Endothelial cell (in vitro differentiated cells): ENCODE measurements at places on chromosomes 13 and 19. TPM values are rescaled to one million over a fixed set of nuclear protein-coding genes. Genes with fewer than 3 reads are reported as not detected.
A peak's percentile ranks its signal among the peaks of the same experiment; 100 is the strongest.

Gene ERICH4
- not detected for total RNA-seq

Gene FGF21
- not detected for total RNA-seq

Gene ERFL
- total RNA-seq = 0.46 TPM

Gene TGFBR3L
- not detected for total RNA-seq

Gene IL12RB1
- total RNA-seq = not detected

DNA sequence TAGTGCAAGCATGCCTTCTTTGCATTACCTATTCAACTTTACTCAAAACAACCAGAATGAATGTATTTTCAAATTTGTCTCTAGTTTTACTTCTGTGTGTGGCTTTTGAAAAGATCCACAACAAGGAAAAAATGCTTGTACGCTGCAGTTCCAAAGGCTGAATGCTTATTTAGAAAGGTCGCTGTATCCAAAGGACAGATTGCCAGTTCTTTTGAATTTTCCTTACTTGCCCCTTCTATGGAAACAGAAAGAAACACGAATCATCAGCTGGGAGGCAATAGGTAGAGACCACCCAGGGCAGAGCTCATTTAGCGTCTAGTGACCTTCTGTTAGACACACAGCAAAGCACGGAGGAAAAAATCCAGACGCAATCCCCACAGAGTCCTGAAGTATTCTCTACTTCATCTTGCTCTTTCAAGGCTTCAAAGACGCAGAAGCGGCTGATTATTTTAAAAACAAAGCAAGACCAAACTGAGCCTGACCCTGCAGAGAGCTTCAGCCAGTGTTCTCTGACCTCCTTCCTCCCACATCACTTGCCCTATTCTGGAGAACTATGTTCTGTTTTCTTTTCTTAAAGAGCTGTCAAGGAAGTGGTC, 674.6 kb upstream of the SGCG start:
- DNase-seq = no peak

DNA sequence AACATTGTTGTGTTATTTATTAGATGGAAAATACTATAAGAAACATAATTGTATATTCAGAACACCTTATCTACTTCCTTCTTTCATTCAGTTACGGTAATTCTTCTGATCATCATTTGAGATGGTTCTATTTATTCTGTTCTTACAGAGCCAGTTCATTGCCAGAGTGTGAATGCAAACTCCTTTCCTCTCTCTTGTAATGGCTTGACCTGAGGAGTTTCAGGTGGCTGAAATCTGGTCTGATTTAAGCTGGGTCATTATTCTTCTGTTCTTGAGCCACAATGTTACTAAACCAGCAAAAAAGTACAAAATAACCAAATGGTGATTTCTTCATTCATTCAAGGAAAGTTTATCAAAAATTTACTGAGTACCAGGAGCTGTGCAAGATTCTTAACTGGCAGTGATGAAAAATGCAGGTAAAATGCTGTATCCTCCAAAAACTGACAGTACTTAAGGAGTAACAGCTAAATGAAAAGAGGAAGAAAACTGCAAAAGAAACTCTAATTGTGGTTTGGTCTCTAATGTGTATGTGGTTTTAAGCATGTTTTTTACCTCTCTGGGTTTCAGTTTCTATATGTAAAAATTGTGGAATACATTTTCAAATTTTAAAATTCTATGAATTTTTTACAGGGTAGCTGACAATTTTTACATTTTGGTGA, 182.4 kb upstream of the UFM1 start:
- DNase-seq = no peak

DNA sequence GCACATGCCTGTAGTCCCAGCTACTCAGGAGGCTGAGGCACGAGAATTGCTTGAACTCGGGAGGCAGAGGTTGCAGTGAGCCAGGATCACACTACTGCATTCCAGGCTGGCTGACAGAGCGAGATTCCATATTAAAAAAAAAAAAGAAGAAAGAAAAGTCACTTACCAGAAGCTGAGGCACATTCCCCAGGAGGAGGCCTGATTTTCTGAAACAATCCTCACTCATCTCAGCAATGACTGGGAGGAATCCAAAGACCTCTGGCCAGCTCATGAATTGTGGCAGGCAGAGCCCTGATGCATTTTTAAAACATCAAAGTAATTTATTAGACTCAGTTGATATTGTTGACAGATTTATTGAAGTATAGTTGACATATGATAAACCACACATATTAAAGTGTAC, 206.3 kb downstream of the FOXO1 start:
- no peak for DNase-seq

DNA sequence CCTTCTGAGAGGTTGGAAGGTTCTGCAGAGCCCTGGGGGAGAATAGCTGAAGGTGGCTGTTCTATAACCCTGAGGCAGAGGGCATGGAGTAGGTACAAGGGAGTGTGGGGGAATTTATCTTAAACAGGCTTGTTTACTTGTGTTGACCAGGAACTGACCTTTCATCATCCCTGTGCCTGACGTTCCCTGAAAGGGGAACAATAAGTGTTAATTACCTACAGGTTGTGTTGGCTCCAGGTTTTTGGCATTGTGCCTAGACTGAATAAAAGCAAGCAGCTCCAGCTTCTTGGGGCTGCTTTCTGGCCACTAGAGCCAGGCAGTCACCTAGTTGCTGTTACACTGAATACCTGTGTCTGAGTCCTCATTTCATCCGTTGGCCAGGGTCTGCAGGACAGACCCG, 60.0 kb downstream of the ZNF627 start:
- no peak for DNase-seq

GRCh38 chr13:34751492-34751891, 190.6 kb upstream of the NBEA start:
- no peak for DNase-seq

- DNase-seq = peak; percentile 57
Measured at GRCh38 chr13:74026753-74027152, 107.5 kb downstream of the KLF12 start.

GRCh38 chr13:51557875-51558612, 26.2 kb upstream of the WDFY2 start:
- DNase-seq = no peak

DNA sequence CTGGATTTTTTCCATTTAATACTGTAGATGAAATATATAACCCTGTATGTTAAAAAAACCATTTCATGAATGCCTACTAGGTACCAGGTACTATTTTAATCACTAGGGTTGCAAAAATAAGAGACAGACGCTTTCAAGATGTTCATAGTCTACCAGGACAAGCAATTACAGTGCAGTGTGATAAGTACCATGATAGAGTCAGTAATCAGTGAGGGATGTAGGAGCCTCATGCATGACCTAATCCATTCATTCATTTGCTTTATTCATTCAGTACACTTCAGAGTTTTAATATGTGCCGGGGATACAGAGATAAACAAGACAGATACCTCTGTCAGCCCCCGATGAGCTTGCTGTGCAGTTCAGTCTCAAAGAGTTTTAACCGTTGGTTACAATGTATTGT, 3.0 kb downstream of the WASF3 start:
- DNase-seq = no peak

DNA sequence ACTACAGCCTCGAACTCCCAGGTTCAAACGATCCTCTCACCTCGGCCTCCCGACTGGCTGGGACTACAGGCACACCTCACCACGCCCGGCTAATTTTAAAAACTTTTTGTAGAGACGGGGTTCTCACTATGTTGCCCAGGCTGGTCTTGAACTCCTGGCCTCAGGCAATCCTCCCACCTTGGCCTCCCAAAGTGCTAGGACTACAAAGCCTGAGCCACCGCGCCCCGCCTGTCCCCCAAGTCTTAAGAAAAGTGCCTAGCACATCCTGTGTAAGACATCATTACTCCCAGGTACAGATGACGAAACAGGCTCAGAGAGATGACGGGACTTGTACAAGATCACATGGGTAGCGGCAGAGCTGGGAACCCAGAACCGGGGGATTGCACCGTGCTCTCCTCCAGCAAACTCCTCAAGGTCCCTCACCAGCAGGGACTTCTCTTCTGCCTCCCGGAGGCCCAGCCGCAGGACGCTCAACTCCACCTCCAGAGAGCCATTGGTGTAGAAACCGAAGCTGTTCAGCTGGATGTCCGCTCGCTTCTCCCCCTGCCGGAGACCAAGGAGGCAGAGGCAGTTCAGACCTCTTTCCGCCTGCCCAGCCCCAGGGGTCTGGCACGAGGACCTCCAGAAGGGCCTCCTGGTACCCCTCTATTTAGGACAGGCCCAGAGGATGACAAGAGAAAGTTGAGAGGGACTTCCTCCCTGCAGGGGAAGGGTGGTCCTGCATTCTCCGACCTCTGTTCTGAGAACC, 1.0 kb downstream of the GPR108 start:
- peak; percentile 77 for DNase-seq

- no peak for DNase-seq
Measured at GRCh38 chr13:98293570-98294142, 116.6 kb upstream of the RNF113B start.

DNA sequence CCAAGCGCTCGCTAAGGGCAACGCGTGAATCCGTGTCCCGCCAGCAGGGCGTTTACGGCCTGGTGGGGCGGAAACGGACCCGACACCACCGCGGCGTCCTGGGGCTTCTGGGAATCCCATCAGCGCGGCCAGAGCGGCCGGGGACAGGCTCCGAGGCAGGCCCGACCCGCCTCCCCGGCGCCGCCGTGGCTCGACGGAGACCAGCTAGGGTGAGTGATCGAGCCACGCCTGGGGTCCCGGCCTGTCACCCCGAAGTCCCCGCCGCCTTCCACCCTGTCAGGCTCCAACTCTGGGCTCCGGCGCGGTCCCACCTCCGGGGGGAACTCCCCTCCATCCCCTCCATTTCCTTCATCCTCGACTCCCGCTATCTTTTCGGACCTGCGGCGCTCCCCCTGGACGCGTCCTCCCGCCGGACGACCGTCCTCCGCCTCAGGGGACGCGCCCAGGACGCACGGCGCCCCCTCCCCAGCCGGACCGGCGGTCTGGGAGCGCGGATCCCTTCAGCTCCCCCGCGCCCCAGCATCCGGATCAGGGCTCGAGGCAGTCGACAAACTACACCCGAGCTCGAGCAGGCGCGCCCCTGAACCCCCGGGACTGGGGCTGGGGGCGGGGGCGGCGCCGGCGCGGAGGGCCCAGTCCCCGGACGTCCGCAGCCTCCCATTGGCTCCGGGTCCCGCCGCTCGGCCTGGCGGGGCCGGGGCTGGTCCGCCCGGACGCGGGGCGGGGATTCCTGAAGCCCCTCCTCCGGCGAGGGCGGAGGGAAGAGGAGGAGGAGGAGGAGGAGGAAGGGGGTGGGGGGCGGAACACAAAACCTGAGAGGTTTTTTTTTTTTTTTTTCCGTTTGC, 638 bp upstream of the BICRA start:
- peak; percentile 99 for DNase-seq
